CD4-positive, alpha-beta T cell treated with Interleukin-6 at 100 ng/mL for 8 hours (primary cell): ENCODE measurements at places on chromosomes 13 and 19.

DNA sequence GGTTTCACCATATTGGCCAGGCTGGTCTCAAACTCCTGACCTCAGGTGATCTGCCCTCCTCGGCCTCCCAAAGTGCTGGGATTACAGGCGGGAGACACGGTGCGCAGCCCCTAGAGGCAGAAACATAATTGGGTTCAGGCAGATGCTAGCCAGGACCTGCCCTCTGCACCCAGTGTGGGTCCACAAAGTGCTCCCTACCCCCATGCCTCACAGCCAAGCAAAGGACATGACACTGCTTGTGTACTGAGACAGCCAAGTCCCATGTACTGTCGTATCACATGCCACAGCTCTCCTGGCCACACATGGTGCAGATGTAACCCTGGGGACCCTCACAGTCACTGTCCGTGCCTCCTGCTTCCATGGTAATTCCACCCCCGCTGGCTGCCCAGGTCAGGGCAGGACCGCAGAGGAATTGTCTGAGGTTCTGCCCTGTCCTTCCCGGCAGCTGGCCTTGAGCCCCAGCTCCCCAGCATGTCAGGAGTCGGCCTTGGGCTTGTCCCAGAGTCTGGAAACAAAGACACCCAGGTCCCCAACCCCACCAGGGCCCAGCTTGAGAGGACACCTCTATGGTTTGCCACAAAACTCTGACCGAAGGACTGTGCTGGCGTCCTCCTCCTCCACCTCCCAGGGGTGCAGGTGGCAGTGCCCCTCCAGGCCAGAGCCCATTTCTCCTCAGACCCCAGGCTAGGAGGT is 7.6 kb downstream of the PRR36 start:
- DNase-seq: no peak

DNA sequence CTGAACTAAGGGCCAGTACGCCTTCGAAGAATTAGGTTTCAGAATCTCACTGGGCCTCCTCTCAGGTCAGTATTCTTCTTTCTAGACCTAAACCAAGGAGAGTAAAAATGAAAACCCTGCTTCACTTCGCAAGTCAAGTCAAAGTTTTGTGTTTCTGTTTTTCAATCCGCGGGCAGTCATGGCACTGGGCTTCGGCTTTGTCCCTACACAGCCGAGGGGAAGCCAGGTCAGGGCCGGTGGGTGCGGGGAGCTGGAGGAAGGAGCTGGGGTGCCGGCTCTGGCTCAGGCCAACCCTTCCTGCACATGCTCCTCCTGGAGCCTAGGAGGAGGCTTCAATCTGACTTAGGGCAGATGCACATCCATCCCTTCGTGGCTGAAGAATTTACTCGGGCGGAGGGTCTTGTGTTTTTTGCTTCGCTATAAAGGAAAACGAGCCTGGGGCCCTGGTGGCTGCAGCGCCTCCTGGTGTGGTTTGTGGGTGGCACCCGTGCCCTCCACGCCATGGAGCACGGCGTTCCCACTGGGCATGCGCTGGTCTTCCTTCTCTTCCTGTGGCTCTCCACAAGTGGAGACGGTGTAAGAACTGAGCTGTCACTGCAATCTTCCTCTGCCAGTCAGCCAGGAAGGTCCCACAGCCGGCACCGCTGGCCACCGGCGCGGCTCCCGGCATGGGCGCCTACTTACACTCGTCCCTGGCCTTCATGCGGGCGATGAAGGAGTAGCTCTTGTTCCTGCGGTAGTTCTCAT is 22.5 kb downstream of the C19orf44 start:
- DNase-seq: no peak

DNA sequence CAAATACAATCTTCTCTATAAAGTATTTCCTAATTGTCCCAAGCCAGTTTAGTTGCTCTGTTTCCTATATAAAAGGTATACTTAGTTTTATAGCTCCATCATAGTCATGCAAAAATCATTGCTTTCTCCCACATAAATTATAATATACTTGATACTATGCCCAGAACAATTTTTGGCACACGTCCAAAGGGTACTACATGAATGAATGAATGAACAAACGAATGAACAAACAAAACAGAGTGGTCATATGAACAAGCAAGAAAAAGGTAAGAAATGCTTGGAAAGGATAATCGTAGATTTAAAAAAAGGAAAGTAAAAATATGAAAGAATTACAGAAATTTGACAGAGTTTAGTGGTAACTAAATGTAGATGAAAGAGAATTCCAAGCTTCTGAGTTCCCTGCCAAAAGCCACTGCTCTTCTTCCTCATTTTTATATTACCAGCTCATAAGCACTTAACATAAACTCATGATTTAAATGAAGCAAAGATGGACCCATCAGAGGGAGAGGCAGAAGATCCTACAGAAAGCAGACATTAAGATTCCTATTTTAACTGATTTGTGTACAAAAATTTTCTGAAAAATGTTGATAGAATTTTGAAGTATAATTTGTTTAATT is 123.2 kb downstream of the ENOX1 start:
- no peak for DNase-seq

DNA sequence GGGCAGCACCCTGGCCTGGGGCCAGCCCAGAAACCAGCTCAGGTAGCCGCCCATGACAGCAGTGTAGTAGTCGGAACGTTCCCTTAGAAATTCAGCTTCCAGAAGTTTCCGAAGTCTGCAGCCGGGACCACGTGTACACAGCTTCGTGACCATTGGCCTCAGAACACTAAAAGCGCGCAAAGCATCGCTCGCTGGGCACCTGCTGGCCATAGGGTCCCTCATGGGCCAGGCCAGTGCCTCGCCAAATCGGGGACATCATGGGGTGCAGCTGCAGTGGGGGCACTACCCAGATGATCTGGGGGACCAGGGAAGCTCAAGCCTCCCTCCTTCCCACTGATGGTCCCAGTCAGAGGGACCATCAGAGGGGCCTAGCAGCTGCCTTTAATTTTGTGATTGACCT is 384.5 kb downstream of the MTUS2 start:
- no peak for DNase-seq
